ENCODE measurements at places on chromosomes 3 and 15.

DNA sequence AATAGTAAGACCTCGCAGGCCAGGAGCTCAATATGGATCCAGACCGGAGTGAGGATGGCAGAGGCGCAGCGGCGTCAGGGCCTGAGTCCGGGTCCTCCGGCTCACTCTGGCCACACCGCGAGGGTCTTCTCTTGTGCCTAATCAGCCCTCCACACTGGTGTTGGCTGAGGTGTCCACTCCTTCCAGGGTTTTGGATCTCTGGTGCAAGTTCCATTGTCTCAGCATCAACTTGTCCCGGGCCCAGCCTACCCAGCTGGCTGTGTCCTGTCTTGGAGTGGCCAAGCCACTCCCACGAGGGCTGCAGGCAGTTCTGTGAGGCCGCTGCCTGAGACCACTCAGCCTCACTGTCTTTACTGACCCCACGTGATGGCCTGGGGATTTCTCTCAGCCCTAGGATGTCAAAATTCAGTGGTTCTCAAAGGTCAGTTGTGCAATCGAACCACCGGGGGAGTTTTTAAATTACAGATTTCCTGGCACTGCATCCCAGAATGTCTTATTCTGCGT, 12.6 kb upstream of the GOLGA6L7 start:
- DNase-seq: no peak

DNA sequence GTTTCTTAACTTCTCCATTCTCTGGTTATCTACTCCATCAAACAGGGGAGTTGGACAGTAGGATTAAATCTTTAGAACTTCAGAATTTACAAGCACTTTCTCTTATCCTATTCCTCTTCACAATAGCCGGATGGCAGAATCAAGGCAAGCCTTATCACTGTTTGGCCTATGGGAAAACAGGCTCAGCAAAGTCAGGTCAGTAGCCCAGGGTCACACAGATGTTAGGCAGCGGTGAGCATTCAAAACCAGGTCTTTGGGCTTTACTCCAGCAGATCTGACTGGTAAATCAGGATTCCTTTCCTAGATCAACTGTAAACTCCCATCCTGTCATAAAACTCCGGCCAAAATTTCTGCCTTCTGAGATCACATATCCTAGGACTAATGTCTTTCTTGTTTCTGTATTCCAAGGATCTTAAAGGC, 258.4 kb downstream of the OPA1 start:
- no peak for DNase-seq

DNA sequence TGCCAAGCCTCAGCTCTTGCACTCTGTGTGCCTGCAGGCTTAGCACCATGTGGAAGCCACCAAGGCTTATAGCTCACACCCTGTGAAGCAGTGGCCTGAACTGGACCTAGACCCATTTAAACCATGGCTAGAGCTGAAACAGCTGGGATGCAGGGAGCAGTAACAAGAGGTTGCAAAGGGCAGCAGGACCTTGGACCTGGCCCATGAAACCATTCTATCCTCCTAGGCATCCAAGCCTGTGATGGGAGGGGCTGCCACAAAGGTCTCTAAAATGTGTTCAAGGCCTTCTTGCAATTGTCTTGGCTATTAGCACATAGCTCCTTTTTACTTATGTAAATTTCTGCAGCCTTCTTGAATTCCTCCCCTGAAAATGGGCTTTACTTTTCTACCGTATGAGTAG, 57.9 kb upstream of the NPAP1 start:
- DNase-seq: no peak

GRCh38 chr3:124084022-124084881, 92.3 kb upstream of the ROPN1 start:
- no peak for DNase-seq

DNA sequence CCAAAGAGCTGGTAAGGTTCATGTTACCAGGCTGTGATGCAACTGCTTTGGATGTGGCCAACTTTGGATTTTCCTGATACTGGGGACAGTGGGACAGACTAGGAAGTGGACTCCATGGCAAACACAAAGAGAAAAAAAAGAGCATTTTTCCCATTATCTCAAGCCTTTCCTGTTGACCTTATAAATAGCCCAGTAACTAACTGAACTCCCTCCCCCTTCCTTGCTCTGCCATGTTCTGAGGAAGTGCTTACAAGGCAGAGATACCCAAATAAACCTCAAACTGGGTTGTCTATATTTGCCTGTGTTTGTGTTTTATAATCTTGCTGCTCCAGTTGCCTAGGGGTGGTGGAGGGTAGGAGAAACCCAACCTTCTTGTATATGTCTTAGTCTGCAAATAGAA, 27.3 kb upstream of the SLC9A9 start:
- no peak for DNase-seq

DNA sequence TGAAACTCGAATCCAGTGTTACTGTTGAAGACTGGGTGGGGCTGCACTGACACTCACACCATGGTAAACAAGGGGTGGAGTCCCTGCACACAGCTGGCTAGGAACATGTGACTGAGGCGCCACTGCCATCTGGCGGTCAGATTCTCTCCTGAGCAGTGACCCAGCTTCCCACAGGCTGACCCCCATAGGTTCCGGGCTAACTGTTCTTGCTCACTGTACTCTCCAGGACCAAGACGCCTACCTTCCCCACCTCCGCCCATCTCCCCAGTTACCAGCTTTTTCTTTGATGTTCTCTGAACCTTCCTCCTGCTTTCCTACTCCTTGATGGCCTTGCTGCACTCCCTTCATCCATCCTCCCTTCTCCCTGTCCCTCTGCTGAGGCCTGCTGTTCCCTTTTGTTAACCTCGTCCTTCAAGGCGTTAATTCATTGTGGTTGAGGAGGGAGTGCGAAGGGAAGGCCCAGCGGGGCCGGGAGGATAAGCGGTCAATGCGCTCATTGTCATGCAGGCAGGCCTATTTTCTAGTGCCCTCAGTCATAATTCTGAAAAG, 115.2 kb downstream of the ATP8B4 start:
- peak; percentile 32 for DNase-seq

GRCh38 chr15:59996298-59997041, 7.6 kb upstream of the FOXB1 start:
- no peak for DNase-seq

- no peak for DNase-seq
Observed at GRCh38 chr15:53272116-53272515, 482.0 kb upstream of the ONECUT1 start.

- no peak for DNase-seq
Observed at GRCh38 chr3:101972430-101973162, 123.3 kb downstream of the NFKBIZ start.

- no peak for DNase-seq
Observed at GRCh38 chr15:51818150-51818549, 11.3 kb upstream of the TMOD3 start.

- DNase-seq: no peak
Observed at GRCh38 chr3:30455840-30456239, 150.6 kb upstream of the TGFBR2 start.

GRCh38 chr15:29127506-29128430, 141.9 kb downstream of the NSMCE3 start:
- DNase-seq: no peak

GRCh38 chr3:187051066-187051465, 88.2 kb downstream of the RPL39L start:
- no peak for DNase-seq

DNA sequence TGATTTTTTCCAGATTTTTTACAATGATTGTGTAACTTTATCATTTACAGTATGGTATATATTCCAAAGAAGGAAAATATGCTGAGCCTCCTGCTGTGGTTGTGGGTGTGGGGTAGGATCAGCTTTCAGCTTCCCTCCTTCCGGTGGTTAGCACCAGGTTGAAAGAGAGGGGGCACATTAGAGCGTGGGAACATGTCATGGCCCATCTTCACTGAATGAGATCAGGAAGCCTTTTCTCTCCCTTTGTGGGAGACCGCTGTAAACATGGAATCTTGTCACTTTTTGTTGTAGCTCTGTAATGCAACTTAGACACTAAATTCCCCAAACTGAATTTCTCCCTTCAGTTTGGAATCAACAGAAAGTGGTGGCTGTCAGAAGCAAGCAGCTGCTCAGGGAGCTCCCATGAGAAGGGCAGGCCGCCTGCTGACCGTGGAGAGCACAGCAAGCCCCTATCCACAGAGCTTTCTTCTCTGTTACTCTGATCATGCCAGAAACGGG, 86.7 kb upstream of the LIMD1 start:
- DNase-seq: no peak

- DNase-seq: peak; percentile 14
Observed at GRCh38 chr3:105369500-105370371, 3.0 kb downstream of the ALCAM start.

DNA sequence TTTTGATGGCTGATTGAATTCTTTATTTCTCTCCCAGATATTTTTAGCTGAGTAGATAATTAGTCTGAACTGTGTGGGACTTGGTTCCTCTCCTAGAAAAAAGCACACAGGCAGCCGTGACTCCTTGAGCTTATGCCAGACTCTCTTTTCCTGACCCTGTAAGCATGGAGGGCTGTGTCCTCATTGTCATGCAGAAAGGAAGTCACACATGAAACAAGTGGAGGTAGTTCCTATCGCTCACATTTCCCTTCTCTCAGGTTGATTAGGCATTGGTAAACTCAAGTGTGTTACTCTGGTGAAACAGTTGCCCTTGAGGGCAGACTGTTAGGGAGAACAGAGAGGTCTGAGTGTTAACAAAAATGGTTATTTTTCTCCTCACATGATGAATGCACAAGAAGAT, 6.3 kb upstream of the RTP4 start:
- no peak for DNase-seq

GRCh38 chr15:92163641-92164040, 230.0 kb upstream of the ST8SIA2 start:
- no peak for DNase-seq

GRCh38 chr3:138197058-138197457, 10.0 kb downstream of the ARMC8 start:
- no peak for DNase-seq

- DNase-seq: no peak
Observed at GRCh38 chr3:69161587-69162307, 39.4 kb upstream of the LMOD3 start.

DNA sequence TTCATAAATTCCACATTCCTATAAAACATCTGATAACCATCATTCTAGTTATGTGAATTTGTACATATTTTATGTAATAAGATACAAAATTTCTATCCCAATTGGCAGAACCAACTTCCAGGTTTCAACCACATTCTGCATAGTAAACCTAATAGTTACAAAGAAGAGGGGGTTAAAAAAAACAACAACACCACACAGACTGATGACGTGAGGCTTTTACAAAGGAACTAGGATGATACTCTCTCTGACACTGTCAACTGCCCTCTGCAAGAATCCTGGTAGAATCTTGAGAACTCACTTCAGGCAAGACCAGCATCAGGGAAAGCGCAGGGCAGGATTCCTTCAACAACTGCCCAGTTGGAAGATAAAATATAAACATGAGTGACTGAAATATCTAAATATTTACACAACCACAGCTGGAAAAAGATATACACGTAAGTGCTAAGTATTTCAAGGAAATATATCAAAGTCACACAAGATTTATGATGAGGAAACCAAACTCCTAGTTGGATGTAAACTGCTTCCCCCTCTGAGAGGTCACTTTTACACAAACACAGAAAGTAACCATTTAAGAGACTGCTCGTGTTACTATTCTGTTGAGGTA, 816.4 kb downstream of the ROBO1 start:
- no peak for DNase-seq

- DNase-seq: no peak
Observed at GRCh38 chr3:52678265-52679198, 7.2 kb downstream of the PBRM1 start.

- no peak for DNase-seq
Observed at GRCh38 chr3:193816028-193816395, 223.0 kb downstream of the OPA1 start.

DNA sequence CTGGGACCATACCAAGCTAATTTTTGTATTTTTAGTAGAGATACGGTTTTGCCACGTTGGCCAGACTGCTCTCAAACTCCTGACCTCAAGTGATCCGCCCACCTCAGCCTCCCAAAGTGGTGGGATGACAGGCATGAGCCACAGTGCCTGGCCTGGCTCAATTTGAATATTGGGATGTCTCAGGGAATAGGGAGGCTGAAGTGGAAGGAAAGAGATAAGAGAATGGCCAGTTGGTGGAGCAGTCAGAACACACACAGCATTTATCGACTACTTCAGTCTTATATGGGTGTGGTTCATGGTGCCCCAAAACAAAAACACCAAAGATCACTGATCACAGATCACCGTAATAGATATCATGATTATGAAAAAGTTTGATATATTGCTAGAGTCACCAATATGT, 144.4 kb downstream of the GMNC start:
- no peak for DNase-seq

GRCh38 chr15:69410248-69410874, 3.8 kb upstream of the KIF23 start:
- no peak for DNase-seq

GRCh38 chr3:192827208-192827607, 90.4 kb downstream of the MB21D2 start:
- DNase-seq: no peak

DNA sequence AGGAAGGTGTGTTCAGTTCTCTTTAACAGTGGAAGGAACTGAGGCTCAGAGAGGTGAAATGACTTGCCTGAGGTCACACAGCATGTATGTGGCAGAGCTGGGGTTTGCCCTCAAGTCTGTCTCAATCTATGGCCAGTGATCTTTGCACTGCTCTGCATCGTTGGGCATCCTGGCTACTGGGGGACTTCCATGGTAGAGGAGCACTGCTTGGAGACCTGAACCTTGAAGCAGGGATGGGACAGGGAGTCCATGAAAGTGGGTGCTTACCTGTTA, 2.0 kb downstream of the CORO2B start:
- no peak for DNase-seq

DNA sequence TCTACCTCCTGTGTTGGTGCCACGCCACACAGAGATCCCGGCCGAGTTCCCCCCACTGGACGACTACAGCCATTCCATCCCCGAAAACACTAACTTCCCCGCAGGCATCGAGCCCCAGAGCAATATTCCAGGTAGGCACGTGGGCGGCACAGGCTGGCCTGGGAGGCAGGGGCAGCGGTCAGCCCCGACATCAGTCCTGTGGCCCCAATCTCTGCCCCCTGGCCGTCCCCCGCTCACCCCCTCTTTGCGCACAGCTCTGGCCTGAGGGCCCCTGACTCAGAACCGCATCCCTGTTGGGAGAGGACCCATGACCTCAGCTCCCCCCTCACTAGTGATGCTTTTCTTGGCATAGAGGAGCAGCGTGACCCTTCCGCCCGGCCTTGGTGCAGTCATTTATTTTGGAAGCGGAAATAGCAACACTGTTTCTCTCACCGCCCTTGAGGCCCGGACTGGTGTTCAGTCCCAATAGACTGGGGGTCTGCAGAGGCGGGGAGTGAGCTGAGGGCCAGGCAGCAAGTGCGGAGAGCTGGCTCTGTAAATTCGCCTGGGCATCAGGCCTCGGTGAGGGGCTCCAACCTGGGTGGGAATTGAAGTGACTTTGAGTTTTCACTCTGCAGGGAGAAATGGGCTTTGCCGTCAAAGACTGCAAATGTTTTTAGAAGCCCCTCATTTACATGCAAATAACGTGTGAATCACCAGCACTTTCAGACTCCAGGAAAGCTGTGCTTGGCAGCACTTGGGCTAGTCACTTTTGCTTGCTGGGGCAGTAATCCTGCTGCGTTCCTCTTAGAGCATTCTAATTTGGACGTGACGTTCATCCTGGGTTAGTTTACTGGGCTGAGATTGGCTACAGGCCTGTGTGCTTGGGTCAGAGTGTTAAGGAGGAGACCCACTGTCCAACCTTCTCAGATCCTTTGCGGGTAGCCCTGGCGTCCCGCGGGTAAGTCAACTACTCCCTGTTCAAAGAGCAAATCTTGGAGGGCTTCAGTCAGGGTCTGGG, 88.9 kb downstream of the AAGAB start:
- DNase-seq: no peak

Data from stimulated activated CD8-positive, alpha-beta memory T cell treated with anti-CD3 and anti-CD28 coated beads, Interleukin-12 subunit alpha, Interleukin-12 subunit beta, amount 100 ng/mL, for 1 hour (primary cell).